ENCODE measurements at places on chromosomes 6 and 20. TPM values are rescaled to one million over a fixed set of nuclear protein-coding genes. Genes with fewer than 3 reads are reported as not detected.

Gene ENPP1
- total RNA-seq, result 2.2 TPM

Gene XPO5
- total RNA-seq, result 35.7 TPM

Gene KIAA1755
- 0.06 TPM for total RNA-seq

Gene TSPYL1
- 72.3 TPM for total RNA-seq

Gene MARCKS
- total RNA-seq, result 177 TPM

Gene SLC22A3
- total RNA-seq, result 4.2 TPM

Gene TRERF1
- total RNA-seq, result 2.2 TPM

Gene MCHR2
- total RNA-seq, result not detected

Gene METTL24
- 0.69 TPM for total RNA-seq

Gene ATP6V1G2
- 0.14 TPM for total RNA-seq

Gene CTAGE9
- total RNA-seq, result not detected

Gene IRF4
- total RNA-seq, result not detected

Gene HCK
- total RNA-seq, result not detected

Gene DYNLT2
- total RNA-seq, result 2.5 TPM

Gene OR12D3
- total RNA-seq, result not detected

Gene SPAG4
- total RNA-seq, result 15.9 TPM

Gene TOX2
- total RNA-seq, result 2.0 TPM

Gene COL11A2
- 0.07 TPM for total RNA-seq

Measured in epithelial cell of proximal tubule (primary cell).